ENCODE measurements at places on chromosomes 1 and 21.

DNA sequence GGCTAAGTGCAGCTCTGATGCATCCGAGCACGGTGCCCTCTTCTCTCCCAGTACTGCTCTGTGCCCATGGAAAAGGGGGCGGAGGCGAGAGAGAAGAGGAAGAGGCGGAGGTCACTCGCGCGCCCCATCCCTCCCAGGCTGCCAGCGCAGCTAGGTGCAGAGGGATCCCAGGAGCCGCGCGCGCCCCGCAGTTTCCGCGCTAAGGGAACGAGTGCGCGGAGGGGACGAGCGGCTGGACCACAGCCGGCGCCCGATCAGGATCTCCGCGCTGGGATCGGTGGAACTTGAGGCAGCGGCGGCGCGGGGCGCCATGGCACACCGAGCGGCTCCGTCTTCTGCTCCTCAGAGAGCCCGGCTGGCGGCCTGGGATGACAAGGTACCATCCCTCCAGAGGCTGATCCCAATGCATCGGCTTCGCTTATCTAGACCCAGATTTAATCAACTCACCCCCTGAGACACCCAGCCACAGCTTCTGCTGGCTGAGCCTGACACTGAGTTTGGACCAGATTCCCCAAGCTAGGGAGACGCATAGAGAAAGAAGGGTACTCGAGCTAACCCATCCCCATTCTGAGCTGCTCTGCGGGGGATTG lies at the start of gene PTGFR:
Gene PTGFR, plus strand, starts transcription at position 114 of the 590 bp plus-strand sequence. CDS start 1,770 bp downstream, outside the sequence.
- DNase-seq = peak; percentile 65

GRCh38 chr1:12778907-12779306 lies 5.4 kb downstream of the PRAMEF12 start:
- no peak for DNase-seq

- DNase-seq = no peak
Measured at GRCh38 chr1:7839526-7839925, 13.3 kb downstream of the UTS2 start.

- DNase-seq = peak; percentile 100
Measured at GRCh38 chr1:212485913-212486618, 53.3 kb downstream of the NENF start.

DNA sequence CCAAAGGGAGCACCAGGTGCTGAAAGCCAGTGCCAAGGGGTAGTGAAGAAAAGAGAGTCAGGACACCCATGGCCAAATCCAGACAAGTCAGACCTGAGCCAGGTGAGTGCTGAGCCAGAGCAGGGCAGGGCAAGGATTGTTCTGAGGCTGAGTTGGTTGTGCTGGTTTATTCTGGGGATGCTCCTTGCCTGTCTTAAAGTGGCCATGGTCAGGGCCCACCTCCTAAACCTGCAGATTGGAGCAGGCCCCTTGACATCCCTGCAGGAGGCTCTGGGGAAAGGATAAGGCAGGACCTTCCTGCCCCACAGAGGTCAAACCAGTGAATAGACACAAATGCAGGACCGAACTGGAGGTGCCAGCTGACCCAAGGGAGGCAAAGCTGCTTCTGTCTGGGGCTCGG lies 138.4 kb downstream of the HIVEP3 start:
- DNase-seq = no peak

- DNase-seq = peak; percentile 5
Measured at GRCh38 chr1:22288593-22289241, 145.8 kb upstream of the WNT4 start.

DNA sequence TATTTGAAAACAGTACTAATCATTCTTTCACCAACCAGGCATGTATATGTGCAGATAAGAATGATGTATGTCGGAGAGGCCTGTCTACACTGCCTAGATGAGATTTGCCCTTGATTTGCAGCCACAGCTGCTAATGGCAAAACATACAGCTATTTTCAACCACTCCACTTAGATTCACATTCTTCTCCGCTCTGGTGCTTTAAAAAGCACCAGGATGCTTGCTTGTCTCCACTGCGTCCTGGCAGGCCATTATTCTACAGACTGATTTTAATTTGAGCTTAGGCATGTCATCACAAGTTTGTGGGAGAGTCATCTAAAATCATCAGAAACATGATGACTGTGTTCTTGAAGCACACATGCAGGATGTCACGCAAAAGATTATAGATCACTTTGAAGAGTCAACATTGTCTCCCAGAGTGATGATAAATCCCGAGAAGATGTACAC lies 119.0 kb upstream of the NRIP1 start:
- no peak for DNase-seq

DNA sequence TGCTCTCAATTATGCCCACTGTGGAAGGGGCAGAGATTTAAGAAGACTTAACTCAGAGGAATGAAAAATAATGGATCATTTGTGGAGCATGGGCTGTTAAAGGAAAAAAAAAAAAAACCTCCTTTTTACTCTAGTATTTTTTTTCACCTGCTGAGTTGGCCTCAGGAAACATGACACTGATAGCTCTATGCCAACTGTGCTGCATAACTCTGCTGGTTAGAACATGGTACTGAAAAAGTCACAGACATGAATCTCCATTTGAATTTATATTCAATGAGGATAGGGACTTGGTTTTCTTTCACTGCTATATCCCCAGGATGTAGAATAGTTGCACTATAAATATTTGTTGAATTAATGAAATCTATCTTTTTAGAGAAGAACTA lies 86.1 kb upstream of the KIAA0040 start:
- no peak for DNase-seq

DNA sequence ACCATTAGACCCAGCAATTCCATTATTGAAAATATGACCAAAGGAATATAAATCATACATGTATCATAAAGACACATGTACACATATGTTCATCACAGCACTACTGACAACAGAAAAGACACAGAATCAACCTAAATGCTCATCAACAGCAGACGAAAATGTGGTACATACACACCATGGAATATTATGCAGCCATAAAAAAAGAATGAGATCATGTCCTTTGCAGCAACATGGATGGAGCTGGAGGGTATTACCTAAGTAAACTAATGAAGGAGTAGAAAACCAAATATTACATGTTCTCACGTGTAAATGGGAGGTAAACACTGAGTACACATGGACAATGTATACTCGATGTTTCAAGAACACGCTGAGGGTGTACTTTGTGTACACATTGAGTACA lies 15.9 kb downstream of the AKT3 start:
- no peak for DNase-seq

GRCh38 chr1:24826510-24826909 lies 81.3 kb downstream of the CLIC4 start:
- no peak for DNase-seq

DNA sequence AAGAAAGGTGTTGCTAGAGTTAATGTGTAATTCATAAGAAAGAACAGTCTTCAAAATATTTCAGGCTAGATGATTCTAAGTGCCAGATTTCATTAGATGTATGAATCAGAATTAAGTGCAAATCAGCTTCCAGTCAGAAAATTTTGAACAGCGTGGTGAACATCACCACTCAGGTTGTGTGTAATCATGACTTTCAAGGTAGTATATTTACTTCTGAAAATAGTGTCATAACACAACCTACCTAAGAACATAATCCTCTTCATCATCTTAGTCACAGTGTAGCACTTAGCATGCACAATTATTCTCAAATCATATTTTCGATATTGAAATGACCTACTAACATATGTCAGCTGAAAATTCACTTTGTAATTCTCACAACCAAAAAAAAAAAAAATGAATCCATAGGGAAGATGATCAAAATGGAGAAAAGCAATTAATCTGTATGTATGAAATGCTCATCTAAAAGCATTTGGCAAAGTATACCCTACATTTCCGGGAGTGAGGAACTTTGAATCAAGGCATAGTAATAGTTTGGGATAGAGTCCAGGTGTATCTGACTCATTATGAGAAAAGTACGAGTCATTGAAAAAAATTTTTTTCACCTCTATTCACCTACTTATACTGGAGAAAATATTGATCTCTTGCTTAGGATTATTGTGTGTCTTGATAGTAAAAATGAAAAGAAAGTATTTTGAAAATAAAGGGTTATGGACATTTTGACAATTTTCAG lies 221.8 kb upstream of the CHRM3 start:
- DNase-seq = peak; percentile 65

DNA sequence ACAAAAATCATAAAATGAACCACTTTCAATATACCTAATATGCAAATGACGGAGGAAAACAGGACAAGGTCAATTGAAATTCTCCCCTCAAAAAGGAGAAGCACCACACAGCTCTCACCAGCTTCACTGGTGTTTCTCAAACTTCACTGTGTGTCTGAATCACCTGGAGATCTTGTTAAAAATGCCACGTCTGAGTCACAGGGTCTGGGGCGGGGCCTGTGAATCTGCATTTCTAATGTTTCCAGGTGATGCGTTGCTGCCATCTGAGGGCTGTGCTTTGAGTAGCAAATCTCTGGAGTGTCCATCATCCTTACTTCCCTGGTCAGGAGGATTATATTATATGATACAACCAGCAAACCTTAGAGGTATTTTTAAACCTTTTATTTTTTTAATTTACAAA lies 9.0 kb downstream of the CLDN19 start:
- peak; percentile 65 for DNase-seq

- DNase-seq = peak; percentile 42
Measured at GRCh38 chr1:204493145-204493983, 1.2 kb downstream of the PIK3C2B start.

DNA sequence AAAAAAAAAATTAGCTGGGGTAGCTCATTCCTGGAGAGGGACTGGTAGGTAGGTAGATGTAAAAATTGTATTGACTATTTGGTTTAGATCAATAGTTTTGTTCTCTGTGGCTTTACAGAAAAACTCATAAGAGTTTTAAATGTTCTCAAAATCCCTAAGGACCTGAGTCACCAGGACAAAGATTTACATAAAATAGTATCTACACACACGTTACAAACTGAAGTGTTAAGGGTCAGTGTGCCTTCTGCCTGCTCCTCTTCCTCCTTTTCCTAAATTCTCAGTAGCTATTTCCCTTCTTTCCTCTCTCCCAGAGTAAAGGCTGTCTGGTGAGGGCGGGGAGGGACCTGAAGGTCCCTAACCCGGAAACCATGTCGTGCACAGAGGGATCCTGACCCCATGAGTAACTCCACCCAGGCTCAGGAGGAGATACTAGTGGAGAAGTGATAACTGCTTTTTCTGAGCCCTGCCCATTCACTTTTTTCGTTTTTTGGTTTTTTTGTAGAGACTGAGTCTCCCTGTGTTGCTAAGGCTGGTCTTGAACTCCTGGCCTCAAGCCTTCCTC lies 8.1 kb downstream of the PLEKHM2 start:
- no peak for DNase-seq

GRCh38 chr1:21077085-21077484 lies 99.6 kb downstream of the EIF4G3 start:
- DNase-seq = peak; percentile 66

DNA sequence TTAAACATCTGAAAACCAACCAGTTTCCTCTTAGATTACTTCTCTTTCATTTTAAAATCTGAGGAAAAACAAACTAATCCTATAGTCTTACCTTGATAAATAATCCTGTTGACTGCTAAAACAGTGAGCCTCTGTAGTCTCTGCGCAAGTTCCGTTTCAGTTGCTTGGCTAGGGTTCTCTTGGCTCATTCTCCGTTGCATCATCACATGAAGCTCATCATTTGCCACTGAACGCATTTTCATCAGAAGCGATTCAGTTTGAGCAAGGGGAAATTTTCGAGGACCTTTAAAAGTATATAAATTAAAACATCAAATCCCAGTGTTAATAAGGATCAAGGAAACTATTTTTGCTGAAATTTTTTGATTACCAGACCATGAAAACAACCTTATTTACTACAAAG lies 96.7 kb upstream of the GNG4 start:
- no peak for DNase-seq

- DNase-seq = no peak
Measured at GRCh38 chr21:35563885-35564451, 496.4 kb downstream of the SETD4 start.

DNA sequence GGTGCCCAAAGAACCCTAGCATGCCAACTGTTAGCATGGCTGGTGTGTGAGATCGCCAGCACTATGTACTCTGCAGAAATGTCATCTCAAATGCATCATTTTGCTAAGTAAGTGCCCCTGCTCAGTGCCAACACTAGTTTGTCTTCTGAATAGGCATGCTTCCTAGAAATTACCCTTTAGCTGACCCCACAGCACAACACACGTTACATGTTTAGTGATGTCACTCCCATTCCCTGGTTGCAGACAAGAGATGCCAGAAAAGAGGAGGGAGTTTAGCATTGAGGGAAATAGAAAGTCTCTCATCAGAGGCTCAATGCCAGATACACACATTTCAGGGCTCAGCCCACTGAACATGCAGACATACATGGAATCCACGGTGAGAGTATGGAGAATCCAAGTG lies 9.3 kb upstream of the ST6GALNAC3 start:
- no peak for DNase-seq

- DNase-seq = no peak
Measured at GRCh38 chr1:207910591-207911354, at the start of gene CD34. Gene CD34, minus strand, starts transcription at chr1:207911125. Its CDS starts 45 bp downstream, at chr1:207911080.

- no peak for DNase-seq
Measured at GRCh38 chr21:32279377-32279680, 480 bp upstream of the MIS18A start.

- no peak for DNase-seq
Measured at GRCh38 chr1:3078430-3078861, 9.4 kb downstream of the PRDM16 start.

- DNase-seq = no peak
Measured at GRCh38 chr1:3880429-3881192, 19.5 kb downstream of the C1orf174 start.

DNA sequence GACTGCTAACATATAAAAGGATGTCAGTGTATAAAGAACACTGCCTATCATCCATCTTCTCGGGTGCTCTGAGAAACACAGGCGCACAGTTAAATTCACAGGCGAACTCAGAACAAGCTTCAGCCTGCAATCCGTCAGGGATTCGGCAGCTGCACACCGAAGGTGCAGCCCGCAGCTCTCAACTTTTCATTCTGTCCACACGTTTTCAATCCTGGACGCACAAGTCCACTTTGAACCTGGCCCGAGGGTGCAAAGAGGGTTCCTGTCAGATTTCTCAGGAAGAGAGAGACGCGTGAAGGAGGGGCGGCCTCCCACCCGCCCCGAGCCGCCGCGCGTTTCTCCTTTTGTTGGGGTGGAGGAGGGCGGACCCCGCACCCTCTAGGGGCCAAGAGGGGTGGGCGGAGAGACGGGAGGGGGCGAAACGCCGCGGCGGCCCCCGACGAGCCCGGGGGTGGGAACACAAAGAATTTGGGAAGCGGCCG lies 724 bp downstream of the DOCK7 start:
- peak; percentile 40 for DNase-seq

DNA sequence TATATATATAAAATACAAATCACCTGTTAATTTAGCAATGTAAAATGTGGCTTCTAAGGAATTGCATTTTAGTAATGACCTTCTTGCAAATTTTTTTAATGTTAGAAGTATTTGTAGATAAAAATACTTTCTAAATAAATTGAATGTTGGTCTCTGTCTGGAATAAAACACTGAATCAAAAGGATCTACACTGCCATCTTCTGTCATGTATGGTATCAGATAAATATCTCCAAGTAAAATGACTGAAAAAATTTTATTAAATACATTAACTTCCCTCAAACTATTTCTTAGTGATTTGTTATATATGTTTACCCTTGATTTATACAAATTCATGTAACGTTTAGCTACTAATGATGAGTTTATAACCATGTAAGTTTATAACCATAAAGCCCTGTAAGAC lies 2029.3 kb downstream of the MRPL39 start:
- no peak for DNase-seq

- peak; percentile 68 for DNase-seq
Measured at GRCh38 chr1:24351918-24352627, 32.9 kb downstream of the GRHL3 start.

GRCh38 chr1:229669333-229669732 lies 43.3 kb downstream of the URB2 start:
- no peak for DNase-seq

- no peak for DNase-seq
Measured at GRCh38 chr1:234836776-234837357, 226.9 kb upstream of the IRF2BP2 start.

GRCh38 chr21:27555996-27556395 lies 589.1 kb upstream of the ADAMTS5 start:
- no peak for DNase-seq

Data from kidney tubule cell (primary cell).